ENCODE measurements at places on chromosomes 7 and 10.

DNA sequence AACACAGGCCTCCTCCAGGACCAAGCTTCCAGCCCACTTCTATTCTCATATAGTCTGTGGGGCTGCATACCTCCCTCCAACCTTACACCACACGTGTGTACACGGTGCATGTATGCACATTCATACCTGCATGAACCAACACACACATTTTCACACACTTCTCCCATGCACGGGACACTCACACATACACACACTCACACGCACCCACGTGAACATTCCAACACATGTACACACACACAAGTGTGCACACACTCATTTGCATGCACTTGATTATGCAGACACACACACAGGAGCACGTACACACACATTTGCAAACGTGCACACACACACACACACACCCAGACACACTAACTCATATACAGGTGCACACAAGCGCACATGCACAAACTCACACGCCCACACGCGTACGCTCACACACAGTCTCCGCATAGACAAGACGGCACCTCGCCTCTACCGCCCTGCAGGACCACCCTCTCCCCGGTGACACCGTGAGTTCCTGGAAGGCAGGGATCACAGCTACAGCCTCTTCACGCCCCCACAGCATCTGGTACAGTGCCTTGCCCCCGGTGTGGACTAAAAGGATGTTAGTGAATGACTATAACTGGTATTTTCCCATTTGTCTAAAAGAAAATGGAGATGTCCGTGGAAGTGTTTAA is 263.8 kb downstream of the PTPRN2 start:
- no peak for DNase-seq

DNA sequence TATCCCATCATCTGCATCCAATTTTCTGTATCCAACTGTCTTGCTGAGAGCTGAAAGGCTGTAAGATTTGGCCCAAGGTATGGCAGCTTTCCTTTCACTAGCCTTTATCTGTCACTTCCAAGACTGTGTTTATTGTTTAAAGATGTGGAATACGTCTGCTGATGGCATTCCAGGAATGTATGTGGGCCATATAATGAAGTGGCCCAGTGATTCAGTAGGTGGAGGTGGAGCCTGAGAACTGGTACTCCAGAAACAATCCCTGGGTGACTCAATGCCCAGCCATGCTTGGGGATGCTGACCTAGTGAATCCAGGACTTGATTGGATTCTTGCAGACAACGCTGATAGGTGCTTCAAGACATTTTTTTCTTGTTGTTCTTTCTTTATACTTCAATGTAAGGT is 13.5 kb downstream of the NEUROD6 start:
- no peak for DNase-seq

DNA sequence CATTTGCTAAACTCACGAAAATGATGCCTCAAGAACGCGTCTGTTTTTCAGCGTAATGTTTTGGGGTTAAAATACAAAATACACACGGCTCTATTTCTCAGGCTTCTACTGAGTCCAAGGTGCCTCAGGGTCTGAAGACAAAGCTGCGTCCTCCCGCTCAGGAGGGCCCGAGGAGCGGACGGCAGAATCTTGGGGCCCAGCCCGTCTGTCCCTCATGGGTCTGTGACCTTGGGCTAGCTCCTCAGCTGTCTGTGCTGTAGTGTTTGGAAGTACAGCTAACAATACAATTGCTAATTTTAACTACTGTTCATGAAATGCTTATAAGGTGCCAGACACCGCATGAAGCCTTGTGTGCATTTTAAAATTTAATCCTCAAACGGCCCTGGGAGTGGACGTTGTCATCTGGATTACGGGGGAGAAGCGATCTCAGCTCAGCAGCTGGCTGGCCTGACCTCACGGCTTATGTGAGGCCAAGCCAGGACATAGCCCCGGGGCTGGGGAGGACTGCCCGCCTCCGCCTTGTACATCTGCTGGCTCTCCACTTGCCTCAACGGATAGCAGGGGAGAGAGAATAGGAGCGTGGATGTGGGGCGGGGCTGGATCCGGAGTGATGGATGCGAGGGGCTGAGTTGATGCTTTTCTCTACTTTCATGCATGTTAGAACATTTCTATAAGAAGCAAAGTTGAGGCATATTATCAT is 357.4 kb downstream of the GLRX3 start:
- DNase-seq, result no peak

DNA sequence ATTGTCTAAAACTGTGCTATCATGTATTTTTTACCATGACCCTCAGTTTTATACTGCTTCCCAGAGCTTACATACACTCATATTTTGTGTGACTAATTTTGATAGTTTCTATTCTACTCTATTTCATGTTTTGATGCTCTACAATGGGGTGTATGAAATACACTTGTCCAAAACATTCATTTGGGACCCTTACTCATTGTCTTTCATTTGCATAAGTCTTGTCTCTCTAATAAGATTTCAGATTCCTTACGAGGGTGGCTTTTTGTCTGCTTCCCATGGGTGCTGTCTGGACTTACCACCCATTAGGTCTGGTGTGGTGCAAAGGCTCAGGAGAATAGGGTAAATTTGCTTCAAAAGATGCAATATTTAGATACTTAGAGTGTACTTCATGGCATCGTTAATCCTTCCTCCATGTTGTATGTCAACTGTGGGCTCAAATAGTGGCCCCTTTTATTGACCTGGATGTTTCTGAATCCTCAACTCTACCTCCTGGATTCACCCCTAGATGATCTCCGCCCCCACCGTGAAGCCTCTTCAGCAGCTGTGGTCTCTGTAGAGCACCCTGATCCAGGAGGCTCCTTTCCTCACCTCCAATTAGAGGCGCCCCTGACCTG is 3.6 kb upstream of the GIMAP5 start:
- DNase-seq, result no peak

GRCh38 chr7:102471791-102472125 is 7.0 kb downstream of the POLR2J start:
- DNase-seq, result no peak

GRCh38 chr10:106910666-106911065 is 253.8 kb downstream of the SORCS1 start:
- DNase-seq, result no peak

GRCh38 chr7:6121141-6121540 is 90.0 kb downstream of the ANKRD61 start:
- no peak for DNase-seq

All from activated T-cell treated with anti-CD3 and anti-CD28 coated beads for 24 hours (primary cell).